ENCODE measurements at places on chromosomes 12 and 14.

GRCh38 chr12:124609041-124609989, 41.9 kb upstream of the NCOR2 start:
- peak; percentile 63 for DNase-seq

- DNase-seq = no peak
Measured at GRCh38 chr14:88802596-88802995, 9.8 kb upstream of the EML5 start.

- DNase-seq = no peak
Measured at GRCh38 chr14:61524936-61525292, 170.4 kb upstream of the HIF1A start.

DNA sequence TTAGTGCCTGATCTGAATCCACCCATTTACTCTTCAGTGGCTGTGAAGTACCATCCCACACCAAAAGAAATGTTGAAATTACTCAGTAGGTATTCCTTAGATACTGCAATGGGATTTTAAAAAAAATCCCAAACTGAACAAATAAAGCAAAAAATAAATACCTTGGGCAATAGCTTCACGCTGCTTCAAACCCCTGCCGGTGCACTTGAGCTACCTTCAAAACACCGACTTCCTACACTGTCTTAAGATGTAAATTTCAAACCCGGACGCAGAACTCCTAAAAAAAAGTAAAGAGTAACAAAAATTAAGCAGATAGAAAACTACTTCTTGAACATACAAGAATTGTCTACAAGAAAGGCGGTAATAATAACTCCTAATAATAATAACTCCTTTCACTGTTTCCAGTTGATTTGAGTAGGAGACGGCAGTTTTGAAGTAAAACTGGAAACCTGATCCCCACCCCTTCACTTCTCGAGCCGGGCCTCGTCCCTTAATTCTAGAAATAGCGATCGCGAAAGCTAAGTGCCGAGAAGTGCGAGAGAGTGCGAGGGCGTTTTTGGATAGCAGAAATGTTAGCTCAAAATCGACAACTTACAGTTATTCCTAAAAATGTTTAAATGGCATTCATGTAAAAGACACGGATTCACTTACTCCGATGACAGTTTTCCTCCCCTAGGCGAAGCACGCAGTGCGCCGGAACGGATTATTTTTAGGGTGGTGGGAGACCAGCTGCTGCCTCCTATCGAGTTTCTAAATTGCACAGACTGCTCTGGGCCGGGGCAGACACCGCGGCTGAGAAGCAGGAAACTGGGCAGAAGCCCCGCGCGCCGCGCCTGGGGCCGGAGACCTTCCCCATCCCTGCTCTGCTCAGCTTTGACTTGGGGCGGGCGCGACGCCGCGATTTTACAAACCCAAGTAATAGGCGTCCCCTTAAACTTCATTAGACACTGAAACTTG, at the start of gene ABCC9:
Gene ABCC9, minus strand, starts transcription at position 878 of the 957 bp plus-strand sequence. CDS start 4,752 bp downstream, outside the sequence.
- peak; percentile 45 for DNase-seq

DNA sequence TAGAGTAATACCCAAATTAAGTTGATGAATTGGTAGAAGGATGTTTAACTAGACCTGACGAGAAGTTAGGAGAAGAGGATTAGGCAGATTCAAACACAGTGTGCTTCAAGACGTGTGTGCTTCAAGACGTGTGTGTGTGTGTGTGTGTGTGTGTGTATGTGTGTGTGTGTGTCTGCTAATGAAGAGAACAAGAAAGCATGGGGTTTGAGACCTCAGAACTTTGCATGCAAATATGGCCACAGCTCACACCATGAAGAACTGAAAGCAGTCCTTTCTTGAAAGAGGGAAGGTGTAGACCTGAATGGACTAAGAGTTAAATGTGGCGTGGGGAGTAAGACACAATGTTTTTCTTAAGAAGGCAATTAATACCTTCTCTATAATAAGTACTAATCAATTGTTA, 32.5 kb upstream of the SSPN start:
- DNase-seq = no peak

DNA sequence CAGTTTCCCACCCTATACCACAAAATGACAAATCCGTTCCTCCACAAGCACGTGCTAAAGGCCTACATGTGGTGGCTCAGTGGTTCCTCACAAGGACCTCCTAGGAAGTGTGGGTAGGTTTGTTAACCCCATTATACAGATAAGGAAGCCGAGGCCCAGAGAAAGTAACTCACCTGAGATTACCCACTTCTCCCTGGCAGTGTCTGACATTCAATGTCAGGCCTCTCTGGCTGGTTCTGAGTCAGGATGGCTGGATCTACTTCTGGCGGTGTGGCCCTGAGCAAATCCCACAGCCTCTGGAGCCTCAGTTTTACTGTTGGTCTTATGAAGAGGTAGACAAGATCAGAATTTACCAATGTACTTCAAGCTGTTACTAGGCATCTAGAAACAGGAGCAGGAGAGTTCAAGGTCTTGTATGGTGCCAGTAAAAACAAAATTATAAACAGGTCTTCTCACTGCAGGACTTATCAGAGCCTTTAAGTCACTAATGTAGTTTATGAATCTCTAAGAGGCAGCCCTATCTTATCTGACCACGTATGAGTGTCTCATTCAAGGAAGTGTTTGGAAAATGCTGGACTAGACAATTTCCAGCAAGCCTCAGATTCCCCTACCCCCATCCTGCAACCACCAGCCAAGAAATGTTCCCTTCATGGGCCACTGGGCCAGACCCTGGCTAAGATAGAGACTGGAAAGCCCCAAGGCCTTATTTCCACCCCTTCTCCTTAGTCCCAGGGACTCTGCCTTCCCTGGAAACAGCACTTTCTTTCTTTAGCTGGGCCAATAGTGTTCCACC, 4.2 kb downstream of the HSPB8 start:
- peak; percentile 21 for DNase-seq

- DNase-seq = no peak
Measured at GRCh38 chr14:32007755-32008362, 69.2 kb upstream of the ARHGAP5 start.

GRCh38 chr14:92719421-92719820, 29.0 kb downstream of the LGMN start:
- DNase-seq = peak; percentile 54

DNA sequence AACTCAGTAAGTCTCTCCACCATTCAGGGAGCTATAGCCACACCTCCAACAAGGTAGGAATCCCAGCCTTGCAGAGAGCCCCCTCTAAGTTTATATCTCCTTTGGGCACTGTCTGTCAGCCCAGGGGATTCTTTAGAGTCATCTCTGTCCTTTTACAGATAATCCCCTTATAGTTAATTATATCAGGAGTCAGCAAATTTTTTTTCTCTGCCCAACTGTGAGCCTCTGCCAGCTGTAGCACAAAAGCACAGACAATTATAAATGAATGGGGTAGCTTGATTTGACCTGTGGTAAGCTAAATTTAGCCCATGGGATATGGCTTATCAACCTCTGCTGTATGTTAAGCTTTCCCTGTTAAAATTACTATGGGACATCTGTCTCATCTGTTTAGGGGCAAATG, 8.3 kb downstream of the CEP128 start:
- no peak for DNase-seq

DNA sequence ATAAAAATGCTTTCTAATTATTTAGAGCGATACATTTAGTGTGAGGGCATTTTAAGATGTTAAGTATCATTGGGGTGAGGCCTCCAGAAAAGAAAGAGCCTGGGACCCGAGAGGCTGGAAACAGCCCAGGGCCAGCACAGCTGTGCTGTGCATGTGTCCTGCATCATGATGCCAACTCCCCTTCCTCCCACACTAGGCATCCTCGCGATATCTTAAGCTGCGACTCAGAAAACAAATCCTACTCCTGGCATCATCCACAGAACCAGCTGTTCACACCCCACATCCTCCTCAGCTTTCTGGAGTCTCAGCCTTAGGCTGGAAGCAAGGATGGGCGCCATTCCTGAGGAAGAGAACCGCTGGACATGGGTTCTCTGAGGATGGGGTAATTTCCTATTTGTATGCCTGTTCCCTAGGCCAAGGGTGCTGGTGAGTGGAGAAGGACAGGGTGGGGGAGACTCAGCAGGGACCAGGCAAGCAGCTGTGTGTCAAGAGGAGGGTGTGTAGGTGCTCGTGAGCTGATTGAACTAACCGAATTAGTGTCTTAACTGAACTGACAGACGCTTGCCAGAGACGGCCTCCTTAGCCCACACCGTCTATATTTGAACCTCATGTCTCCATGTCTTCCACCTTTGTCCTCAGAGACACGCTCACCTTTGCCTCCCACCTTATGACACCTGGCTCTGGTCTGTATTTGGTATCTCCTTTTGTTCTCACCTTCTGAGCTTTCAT, 15.6 kb upstream of the MCRS1 start:
- peak; percentile 13 for DNase-seq

GRCh38 chr14:68787092-68787992, 5.5 kb downstream of the ZFP36L1 start:
- no peak for DNase-seq

- no peak for DNase-seq
Measured at GRCh38 chr14:68981139-68981538, 2.0 kb upstream of the ACTN1 start.

DNA sequence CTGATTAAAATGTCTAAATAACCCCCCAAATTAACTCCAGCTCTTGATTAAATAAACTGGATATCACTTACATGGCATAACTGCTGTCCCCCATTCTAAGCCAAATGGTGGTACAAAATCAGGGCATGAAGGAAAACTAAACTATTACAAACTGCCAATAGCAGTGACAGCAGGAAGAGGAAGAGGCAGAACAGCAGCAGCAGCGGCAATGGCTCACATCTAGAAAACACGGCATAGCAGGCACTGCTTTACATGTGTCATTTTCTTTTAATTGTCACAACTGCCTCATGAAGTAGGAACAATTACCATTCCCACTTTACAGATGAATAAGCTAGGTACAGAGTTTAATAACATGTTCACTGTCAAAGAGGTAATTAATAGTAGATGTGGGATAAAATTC, 92.0 kb downstream of the EPS8 start:
- no peak for DNase-seq

DNA sequence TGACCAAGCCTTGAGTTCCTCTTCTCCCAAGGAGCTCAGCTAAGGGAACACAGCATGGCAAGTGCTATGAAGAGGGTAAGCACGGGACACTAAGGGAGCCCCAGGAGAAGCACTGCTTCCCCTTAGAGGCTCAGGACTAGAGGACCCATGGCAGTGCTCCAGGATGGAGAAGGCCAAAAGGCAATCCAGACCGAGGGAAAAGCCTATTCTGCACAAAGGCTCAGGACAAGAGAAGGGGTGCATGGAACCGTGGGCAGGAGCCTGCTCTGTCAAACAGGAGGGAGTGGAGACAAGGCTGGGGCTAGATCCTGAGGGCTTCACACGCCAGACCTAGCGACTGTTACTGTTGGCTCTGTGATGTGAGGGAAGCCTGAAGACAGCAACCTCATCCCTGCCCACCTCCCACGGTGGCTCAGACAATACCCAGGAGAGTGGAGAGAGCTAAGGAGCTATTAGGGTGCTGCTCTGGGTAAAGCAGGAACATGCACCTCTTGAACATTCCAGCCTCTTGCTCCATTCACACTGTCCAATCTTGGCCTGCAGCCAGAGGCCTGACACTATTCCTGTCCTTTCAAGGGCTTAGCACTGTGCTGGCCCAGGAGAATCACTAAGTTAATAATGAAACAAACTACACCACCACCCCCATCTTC, 24.2 kb downstream of the OTUB2 start:
- no peak for DNase-seq

DNA sequence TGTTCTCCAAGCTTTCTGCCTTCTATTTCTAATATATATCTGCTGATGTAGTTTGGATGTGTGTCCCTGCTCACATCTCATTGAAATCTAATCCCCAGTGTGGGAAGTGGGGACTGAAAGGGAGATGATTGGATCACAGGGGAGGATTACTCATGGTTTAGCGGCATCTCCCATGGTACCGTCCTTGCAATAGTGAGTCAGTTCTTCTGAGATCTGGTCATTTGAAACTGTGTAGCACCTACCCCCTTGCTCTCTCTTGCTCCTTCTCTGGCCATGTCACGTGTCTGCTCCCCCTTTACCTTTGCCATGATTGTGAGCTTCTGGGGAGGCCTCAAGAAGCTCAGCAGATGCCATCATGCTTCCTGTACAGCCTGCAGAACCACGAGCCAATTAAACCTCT, 26.2 kb upstream of the ALX1 start:
- DNase-seq = no peak

- DNase-seq = peak; percentile 8
Measured at GRCh38 chr12:78697817-78698415, 166.7 kb upstream of the SYT1 start.

DNA sequence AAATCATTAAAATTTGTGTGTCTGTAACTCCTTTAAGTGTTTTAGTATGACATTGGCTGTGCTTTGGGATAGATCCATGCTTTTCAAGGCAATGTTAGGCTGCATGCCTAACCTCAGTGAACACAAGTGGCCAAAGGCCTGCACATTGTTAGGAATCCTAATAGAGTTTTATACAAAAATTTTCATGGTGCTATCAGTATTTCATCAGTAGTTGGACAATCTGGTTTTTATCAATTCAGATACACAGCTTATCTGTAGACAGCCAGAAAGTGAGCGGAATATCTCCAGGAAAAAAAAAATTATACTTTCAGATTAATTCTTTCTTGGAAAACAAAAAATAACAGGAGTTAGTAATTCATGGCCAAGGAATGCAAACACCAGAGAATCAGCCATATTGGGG, 324.0 kb upstream of the PDE3A start:
- DNase-seq = no peak

DNA sequence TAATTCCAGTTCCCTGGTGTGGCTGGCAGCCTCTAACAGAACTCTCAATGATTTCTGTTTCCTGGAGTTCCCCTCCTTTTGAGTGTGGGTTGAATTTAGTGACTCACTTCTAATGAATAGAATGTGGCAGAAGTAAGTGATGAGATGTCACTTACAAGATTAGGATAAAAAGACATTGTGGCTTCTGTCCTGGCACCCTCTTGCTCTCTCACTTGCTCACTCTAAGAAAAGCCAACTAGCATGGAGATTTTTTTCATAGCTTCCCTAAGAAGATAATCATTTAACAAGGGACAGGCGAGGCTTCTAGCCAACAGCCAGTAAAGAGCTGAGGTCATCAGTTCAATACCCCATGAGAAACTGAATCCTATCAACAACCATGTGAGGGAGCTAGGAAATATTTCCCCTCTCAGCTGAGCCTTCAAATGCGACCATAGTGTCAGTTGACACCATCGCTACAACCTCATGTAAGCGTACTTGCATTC, 156.7 kb downstream of the TMTC3 start:
- DNase-seq = peak; percentile 81

DNA sequence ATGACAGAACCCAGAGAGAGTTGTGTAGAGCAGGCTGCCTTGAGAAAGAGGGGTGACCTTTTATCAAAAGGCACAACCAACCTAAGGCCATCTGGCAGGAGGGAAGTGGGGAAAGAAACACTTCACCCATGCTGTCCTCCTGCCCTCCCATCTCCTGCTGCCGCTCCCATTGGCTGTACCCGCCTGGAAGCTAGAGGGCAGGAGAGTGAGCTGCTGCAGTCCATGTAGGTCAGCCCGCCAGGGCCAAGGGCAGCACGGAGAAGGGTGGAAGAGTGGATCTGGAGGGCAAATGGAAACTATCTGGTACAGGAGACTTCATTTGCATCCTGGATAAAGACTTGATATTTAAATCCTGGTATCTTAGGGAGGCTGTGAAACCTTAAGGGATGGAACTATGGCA, 11.5 kb upstream of the CABP1 start:
- DNase-seq = no peak

GRCh38 chr14:85527006-85527405, 2.9 kb upstream of the FLRT2 start:
- peak; percentile 63 for DNase-seq

GRCh38 chr12:75951399-75952278, 79.9 kb downstream of the PHLDA1 start:
- no peak for DNase-seq

GRCh38 chr12:68901551-68901950, 31.4 kb downstream of the CPM start:
- DNase-seq = no peak

- DNase-seq = no peak
Measured at GRCh38 chr12:48092611-48093010, 13.3 kb downstream of the SENP1 start.
